ENCODE measurements at places on chromosomes 16 and 17.

DNA sequence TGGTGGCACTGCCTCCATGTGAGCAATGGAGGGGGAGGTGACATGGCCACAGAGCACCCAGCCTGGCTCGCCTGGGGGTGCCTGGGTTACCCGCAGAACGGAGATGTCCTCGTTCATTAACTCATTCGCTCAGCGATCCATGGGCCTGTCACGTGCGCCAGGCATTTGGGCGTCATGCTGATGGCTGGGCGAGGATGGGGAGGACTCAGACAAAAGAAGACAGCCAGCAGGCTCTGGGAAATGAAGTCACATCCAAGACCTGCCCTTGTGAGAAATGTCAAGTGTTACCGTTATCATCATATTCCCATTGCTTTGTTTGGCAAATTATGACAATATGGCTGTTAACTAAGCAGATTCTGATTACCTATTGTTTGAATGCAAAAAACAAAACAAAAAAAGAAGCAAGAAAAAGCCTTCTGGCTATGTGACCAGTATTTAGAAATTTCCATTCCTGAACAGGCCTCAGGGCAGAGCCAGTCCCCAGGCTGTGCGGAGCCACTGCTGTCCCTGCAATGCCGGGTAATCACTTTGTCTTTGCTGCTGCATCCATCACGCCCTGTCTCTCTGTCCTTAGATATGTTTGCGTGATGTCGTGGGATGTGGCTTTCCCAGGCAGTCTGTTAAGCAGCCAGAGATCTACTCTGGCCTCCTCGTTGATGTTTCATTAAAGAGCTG lies 57.9 kb downstream of the CMIP start:
- DNase-seq: no peak

GRCh38 chr17:9520649-9521048 lies 55.0 kb downstream of the STX8 start:
- no peak for DNase-seq

DNA sequence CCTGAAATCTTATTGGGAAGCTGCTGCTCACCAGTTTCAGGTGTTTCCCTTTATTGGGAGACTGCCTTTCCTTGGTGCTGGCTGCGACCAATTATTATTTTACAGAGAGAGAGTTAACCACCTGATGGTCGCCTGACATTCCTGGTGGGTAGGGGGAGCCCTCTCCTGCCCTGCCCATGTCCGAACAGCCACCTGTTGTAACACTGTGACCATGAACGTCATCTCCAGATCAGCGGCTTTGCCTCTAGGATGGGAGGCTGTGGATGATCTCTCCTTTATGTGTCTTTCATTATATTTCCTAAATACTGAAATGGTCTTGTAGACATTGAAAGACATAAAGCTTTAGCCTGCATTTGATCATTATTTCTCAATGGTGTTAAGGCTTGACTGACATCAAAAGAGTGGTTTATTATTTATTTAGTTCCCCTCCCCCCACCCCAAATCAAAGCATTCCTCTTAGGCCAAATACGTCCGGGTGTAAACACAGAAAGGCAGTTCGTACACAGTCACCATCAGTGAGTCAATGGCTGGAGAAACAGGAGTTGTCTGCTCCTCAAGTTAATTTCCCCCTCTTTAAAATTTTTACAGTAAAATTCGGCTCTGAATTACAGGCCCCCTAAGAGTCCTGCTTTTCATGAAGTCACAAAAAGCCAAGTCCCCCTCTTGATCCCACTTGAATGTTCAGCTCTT lies 57.8 kb upstream of the CACNG5 start:
- DNase-seq: no peak

DNA sequence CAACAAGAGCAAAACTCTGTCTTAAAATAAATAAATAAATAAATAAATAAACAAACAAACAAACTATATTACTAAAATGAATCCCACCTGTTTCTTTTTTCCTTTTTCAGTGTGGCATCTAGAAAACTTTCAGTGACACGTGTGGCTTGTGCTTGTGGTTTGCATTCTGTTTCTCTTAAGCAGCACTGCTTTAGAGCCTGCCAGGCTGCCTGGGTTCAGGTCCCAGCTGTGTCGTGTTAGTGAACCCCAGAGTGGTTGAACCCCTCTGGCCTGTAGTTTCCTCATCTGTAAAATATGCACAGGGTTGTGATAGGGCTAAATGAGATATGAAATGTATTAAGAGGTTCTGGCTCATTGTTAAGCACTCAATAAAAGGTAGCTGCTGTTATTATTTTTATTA lies 12.1 kb upstream of the EPN3 start:
- DNase-seq: no peak

DNA sequence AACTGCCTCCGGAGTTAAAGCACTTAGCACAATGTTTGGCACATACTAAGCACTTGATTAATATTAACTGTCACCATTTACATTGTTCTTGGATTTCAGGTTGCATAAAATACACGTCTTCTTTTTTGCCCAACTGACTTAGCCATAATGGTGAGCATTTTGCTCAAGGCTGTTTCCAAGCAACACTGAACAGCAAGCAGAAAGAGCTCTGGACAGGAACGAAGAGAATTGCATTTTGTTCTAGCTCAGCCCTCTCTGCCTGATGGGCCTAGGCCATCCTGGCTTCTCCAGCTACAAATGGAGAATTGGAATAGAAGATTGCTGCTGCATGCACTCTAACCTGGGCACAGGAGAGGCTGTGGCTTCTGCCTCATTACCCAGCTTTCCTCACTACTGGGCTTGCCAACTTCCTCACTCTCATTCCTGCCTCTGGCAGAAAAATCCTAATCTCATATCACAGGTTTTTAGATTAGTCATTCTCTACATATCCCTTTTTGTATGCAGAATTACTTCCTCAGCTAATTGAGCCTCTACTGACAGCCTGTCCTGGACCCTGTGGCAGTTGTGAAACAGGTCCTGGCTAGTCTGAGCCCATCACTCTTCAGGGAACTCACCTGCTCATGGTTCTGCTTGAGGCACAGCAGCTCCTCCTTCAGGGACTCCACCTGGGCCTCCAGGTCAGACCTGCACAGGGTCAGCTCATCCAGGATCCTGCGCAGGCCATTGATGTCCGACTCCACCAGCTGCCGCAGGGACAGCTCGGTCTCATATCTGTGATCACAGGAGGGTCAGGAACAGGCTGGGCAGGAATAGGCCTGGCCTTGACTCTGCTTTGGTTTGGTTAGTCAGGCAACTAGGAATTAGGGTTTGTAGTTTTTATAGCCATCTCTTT lies 2.5 kb downstream of the KRT33A start:
- no peak for DNase-seq

DNA sequence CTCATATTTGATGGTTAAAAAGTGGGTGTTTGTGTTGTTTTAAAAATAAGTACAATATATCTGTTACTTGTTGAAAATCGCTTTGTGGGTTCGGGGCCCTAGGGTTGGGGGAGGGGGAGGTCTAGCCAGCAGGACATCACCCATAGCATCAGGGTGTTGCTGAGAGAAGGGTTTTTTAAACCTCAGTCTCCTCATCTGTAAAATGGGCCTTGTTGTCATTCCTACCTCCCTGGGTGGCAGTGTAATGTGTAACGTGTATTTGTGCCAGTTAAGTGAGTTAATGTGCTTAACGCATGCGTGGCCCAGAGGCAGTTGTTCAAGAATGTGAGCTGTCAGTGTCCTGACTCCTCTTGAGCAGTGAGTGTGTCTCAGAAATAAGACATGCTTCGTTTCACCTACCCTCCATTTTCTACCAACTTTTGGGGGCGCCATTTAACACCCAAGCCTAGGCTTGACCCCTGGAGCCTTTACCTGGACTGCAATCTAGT lies 129.0 kb downstream of the CMIP start:
- no peak for DNase-seq

DNA sequence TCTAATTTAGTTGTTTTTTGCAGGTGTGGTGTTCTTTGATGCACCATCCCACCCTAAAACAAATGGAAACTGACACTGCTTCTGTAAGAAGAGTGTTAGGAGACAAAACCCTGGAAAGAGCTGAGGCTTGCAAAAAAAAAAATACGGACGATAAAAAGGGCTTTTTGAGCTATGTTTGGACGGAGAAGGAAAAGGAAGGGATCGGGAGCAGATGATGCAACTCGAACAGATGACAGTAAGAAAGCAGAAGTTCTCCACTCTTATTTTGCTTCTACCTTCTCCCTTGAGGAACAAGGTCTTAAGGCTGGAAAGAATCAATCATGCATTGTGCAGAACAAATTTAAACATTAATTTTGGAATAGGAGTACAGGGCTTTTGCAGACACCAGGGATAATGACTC lies 136.7 kb downstream of the MAF start:
- DNase-seq: no peak

DNA sequence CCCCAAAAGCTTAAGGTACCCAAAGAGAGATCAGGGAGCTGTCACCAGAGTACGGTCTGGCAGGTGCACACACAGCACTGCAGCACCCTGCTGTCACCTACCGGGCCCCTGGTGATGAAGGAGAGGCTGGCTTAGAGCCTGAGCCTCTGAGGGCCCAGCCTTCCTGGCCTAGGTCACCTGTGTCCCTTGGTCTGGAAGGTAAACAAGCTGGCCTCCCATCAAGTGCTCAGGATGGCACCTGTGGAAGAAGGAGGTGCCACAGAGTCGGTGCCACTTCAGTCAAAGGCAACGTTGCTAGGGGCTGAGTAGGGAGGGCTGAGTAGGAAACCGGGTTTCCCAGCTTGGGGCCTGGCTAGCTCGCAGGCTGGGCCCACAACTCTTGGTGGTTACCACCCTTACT lies 70.7 kb downstream of the COG7 start:
- DNase-seq: no peak

GRCh38 chr16:56607675-56608042 lies 725 bp upstream of the MT2A start:
- no peak for DNase-seq

DNA sequence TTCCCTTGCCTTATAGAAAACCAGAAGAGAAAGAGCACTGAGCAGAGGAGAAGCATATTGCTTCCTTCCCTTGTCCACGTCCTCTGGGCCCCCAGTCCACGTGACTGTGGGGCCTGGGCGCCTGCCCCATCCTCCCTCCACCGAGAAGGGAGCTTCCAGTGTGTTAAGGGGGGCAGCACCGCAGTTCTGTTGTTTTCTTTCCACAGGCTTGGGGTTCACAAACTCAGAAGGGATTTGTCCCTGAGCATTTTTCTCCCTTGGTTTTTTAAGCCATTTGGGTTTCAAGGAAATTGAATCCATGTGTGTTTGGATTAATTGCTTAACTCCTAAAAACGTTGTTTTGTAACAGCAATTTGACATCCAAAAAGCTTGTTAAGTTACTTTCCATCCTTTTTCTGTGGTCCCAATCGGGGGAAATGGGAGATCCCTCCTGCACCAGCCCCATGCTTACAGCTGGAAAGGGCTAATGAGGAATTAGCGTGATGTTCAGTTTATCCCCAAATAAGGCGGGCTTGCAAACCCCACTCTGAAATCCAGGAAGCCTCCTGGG lies 347.5 kb upstream of the TNRC6C start:
- no peak for DNase-seq

DNA sequence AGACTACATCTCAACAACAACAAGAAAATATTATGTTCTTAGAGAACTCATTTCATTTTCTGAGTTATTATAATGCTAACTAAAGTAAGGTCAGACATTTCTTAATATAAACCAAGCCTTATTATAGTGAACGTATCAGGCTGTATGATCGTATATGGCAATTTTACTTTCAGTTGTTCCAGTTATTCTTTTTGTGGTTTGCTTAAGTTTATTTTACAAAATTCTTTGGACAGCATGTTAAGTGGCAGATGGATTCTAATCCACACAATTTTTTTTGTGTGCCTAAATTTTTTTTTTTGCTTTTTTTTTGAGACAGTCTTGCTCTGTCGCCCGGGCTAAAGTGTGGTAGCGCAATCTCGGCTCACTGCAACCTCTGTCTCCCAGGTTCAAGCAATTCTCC lies 59.0 kb downstream of the VMP1 start:
- DNase-seq: no peak

DNA sequence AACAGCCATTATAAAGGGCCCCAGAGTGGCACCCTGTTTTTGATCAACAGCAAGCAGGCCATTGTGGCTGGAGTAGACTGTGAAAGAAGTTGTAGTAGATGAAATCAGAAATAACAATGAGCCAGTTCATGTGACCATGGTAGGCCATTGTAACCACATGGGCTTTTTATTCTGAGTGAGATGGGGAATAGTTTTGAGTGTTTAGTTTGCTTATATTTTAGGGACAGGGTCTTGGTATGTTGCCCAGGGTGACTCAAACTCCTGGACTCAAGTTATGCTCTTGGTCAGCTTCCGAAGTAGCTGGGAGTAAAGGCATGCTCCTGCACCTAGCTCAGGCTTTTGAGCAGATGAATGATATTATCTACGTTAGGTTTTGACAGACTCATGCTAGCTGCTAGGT lies 12.0 kb downstream of the CBFB start:
- DNase-seq: no peak

DNA sequence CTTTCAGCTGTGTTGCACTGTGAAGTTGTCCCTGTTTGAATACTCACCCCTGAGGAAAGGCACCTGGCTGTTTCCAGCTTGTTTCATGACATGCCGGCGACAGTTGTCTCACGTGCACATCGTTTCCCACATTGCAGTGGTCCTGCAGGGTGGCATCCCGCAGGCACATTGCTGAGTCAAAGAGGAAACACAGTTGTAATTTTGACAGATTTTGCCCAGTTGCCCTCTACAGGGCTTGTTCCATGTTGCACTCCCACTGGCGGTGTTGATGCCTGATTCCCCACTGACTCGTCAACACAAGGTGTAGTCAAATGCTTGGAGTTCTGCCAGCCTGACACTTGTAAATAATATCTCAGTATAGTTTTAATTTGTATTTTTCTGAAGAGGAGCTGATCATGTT lies 23.8 kb downstream of the EPN2 start:
- DNase-seq: no peak

DNA sequence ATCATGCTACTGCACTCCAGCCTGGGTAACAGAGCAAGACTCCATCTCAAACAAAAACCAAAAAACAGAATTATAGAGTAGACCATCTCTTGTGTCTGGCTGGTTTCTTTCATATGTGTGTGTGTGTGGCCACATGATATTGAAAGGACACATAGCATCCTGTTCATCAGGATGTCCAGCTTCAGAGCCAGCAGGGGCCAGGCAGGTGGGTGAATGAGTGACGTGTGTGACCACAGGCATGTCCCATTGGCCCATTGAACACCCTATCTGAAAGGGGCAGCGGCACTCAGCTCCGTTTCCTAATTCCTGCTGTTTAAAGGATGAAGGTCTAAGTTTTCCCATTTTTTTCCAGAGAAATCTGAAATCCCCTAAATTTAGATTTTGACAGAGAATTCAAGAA lies 174.2 kb downstream of the PRKCB start:
- no peak for DNase-seq

DNA sequence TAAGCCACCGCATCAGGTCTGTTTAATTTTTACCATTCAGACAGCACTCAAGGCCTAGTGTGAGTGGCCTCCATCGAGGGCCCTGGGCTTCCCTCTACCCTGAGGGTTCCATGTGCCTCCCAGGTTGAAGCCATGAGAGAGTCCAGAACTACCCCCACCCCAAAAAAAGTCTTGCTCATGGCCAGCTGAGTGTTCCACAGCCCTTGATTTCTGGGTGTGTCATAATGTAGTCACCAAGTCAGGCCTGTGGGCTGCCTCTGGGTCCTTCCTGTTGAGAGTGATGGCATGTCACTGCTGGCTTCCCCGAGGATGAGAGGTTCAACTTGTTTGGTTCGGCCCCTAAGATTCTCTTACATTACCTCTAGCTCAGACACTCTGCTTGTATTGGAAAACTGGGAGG lies 100.6 kb downstream of the PITPNC1 start:
- DNase-seq: no peak
